ENCODE measurements at places on chromosomes 2 and 18. TPM values are rescaled to one million over a fixed set of nuclear protein-coding genes. Genes with fewer than 3 reads are reported as not detected.
A peak's percentile ranks its signal among the peaks of the same experiment; 100 is the strongest.

DNA sequence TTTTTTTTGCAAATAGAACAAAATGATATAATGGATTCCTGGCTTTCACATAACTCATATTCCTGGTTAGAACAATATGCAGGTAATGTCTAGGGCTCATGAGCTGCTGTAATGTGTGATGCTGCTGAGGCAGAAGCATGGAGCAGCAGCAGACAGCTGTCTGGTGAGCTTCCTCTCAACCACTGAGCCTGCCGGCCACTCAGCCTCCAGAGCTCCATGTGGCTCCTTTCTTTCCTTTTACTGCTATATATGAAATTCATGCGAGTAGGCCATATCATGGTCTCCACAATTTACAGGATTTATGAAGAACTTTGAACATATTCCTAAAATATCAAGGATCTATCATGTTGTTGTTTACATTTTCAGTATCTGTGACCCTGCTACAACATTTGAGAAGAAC, 120.9 kb downstream of the MEP1B start:
- no peak for DNase-seq

GRCh38 chr2:236976266-236977062, 109.2 kb upstream of the COPS8 start:
- DNase-seq, result no peak

DNA sequence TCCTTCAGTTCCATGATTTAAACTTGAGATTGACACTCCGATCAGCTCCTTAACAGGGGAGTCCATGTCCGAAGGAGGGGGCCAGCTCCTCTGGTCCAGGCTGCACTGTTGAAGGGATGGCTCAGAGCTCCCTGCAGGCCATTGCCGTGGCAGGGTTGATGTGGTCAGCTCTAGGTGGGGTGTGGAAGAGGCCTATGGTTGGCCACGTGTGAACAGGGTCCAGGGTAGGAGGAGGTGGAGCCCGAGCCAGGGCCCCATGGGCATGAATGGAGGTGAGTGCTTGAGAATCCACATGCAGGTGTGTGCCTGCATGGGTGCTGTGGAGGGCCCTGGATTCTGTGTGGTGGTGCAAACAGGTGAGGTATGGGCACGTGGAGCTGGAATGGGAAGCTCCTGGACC, 1.1 kb downstream of the SPEG start:
- no peak for DNase-seq

DNA sequence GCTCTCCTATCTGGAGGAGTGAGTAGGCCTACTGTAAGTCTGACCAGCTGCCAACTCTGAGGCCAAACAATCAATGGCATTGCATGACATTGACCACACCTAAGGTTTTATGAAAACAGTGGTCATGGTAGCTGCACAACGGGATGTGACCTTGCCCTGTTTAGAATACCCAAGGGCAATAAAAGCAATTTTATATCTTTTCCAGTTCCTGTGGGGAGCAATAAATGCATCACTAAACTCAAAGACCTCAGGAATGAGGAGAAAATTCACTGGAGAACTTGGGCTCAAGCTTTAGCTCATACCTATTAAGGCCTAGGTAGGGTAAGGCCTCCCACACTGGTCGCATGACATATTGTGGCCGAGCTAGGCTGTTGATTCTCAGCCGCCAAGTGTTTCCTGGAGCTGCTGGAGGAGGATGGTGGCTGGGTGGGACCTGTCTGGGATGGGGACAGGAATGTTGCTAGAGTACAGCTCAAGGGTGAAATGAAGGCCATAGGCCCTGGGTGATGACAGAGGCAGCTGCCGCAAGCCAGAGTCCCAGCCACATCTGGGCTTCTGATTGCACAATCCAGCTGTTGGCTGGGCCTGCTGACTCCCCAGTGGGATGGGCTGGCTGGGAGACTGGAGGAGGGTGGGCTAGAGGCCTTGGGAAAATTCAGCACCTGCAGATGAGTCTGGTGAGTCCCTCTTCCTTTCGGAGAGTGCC, 313.7 kb downstream of the CYP26B1 start:
- peak; percentile 34 for DNase-seq

RAD51AP2 gene
- total RNA-seq, result 0.02 TPM

GRCh38 chr2:138871312-138871711, 91.1 kb upstream of the NXPH2 start:
- DNase-seq, result no peak

SLC16A14 gene
- 2.5 TPM for total RNA-seq

PARD6G gene
- 6.7 TPM for total RNA-seq

DNA sequence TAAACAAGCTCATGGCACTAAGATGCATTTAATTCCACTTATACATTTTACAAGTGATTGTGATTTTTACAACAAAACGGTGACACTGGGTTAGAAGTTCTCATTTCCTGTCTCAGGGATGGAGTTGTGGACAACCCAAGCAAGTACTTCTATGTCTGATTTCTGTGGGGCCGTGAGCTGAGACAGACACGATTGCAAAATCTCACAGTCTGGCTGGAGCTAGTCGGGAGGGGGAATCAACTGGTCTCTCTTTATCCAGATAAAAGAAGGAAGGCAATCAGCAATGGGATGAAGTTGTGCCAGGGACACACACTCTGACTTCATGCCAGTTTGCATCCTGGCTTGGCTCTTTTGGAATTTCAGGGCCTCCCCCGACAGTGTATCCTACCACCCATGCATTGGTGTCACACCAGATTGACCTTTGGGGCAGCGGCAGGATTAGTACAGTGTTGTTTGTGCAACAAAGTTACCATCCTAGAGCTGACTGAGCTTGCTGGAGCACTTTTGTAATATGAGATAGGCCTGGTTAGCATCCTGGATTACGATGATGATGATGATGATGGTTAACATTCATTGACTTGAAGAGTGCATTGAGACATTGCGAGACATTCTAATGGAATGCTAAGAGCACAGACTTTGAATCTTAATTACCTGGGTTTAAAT, 98.8 kb downstream of the CTAGE1 start:
- DNase-seq, result no peak

SERPINB7 gene
- total RNA-seq, result not detected

Measured in H4 (cell line).